ENCODE measurements at places on chromosomes 5 and 9.

DNA sequence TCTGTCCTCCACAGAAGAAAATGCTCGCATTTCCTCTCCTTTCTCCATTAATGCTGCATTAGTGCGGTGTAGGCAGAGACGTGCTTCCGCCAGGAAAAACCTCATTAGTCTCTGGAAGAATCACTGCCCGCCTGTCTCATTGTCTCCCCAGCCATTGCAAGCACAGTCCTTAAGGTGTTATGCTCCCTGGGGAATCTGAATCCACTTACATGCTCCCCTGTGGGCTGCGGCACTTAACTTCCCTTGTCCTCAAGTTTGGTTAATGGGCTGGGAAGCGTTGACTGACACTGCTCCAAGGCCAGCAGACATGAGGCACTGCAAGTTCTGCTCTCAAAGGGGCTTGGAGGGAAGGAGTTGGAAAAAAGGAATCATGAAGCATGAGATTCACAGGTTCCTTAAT, 41.6 kb downstream of the TARS1 start:
- no peak for DNase-seq

GRCh38 chr5:143820451-143820850, 8.5 kb downstream of the HMHB1 start:
- no peak for DNase-seq

DNA sequence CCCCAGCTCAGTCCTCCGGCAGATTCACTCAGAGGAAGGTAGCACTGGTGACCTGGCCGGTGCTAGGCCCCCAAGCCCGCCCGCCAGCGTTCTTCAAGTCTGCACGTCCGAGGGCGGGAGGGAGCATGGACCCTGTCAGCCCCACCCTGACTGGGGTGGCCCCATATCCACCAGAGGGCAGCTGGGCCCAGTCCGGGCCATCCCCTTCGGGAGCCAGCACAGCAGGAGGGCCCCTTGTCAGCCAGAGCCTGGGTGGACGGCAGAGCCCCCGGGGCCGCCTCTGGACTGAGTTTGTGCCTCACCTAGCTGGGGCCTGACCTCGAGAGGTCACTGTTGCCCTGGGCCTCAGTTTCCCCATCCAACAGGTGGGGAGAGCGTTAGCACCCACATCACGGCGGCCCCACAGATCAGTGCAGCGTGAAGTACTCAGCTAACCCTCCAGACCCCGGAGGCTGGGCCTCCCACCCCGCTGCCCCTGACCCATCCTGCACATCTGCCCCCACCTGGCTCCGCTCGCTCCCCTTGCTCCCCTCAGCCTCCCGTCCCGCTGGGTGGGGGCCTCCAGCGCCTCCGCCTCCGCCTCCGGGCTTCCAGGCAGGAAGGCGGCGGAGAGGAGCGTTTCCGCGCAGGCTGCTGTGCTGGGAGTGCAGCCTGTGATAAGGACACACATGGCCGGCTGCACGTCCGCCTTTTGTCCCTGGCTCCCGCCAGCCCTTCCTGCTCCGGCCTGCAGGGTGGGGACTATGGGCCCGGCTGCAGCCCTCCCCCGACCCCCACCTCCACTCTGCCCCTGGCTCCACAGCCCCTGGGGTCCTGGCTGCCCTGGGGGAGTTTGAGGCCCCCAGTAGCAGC, 16.6 kb upstream of the EGFL7 start:
- DNase-seq: no peak

DNA sequence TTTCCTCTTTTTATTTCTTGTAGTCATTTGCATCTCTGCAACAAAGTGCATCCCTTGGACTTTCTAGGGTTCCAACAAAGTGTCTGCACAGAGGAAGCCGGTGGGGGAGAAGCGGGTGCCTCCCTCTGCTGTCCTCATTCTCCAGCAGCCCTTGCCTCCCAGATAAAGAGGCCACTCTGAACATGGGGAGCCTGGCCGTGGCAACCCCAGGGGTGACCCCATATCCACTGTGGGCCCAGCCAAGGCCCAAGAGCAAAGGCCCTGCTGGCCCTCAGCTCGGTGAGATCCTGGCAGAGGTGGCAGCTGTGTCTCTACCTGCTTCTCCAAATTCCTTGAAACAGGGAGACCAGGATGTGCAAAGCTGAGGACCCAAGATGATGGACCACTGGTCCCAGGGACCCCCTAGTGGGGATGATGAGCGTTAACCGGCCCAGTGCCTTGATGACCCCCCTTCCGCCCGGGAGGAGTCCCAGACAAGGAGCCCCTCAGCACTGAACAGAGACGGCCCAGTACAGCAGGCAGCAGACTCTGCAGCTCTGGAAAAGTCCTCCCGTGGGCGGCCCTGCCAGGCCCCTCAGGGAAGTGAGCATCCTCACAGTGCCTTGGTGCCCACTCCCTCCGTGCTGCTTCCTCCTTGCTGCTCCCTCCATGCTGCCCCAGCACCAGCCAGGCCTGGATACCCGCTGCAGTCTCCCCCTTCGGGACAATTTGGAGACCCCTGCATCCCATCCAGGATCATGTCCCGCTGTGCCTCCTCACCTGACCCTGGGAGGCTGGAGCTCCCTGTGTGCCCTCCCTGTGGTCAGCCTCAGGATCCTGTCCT, 62.5 kb downstream of the MRPL36 start:
- DNase-seq: no peak

- DNase-seq: no peak
These were observed 14.9 kb upstream of the TMEM267 start for GRCh38 chr5:43498581-43498980.

GRCh38 chr5:179382486-179382885, 37.2 kb upstream of the ADAMTS2 start:
- DNase-seq: no peak

DNA sequence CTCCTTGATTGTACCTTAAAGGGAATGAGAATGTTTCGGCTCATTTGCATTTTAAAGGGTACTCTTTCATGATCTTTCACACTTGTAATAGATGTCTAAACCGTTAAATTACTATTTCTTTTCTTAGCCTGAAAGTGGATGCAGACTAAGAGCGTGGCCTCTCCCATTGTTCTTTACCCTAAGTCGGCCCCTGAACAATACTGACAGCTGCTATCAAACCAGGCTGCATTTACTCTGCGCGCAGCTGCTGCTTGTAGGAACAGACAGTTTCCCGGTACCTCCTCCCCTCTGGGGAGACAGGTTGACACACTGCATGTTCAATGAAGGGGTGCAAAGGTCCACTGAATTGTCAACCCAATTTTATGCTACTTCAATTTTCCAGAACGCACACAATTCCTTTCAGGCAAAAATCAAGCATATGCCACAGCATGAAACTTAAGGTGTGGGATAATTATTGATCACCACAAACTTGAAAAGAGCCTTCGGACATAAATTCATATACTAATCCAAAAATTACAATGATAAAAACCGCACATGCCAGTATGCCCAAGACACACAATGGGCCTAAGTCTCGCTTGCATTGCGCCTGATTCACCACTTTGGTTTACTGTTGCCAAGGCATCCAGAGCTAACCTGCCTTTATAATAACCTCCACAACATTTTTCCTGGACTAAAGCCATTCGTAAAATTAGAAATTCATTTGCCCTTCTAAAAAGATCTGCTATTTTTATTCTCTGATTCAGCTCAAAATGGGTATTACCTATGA, 39.7 kb downstream of the TLE1 start:
- DNase-seq: no peak

DNA sequence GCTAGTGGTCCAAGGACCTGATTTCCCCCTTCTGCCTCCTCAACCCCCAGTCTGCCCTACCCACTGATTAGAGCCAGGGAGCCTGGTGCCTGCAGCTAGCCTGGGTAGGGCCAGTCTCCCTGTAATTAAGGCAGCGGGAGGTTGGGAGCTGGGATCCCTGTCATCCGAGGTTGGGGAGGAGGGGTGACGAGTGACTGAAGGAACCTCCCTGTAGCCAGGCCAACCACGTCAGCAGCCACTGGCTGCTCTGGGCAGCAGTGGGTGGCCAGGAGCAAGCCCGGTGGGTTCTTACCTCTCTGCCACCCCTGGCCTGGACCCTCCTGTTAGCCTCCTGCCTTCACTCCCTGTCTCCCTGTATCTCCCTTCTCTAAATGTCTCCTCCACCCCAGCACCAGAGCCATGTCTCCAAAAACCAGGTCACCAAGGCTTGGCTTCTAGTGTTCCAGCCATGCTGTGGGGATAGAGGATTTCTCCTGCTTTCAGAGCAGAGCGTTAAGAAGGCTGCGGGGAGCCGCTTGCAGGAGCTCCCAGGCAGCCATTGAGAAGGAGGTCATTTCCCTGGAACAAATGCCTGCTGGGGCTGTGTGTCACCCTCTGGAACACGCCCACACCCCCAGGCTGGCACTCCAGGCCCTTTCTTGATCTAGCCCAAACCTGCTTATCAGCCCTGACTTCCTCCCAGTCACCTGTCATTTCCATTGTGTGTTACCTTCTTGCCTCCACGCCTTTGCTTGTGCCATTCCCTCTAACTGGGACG, 65.0 kb upstream of the GGTA1 start:
- DNase-seq: no peak

DNA sequence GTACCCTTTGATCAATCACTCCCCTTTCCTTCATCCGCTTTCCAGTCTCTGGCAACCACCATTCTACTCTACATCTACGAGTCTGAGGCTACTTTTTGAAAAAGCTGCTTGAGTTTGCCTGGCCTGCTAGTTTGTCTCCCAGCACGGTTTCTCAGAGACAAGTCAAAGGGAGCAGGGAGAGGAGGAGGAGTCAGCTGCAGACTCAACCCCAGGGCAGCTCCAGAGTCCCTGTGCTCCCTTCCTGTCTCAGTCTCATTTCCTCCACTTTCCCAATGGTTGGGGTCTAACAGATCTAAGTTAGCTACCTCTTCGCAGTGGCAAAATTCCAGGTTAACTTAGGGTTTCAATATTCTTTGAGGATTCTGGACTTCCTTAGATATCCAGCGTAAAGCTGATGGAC, 80.0 kb upstream of the PCA3 start:
- no peak for DNase-seq

Data from CD8-positive, alpha-beta memory T cell (primary cell).